Activated naive CD8-positive, alpha-beta T cell treated with anti-CD3 and anti-CD28 coated beads, Interleukin-2, amount 10 ng/mL, durations not matched to agents 7 days and 5 days (primary cell): ENCODE measurements at places on chromosomes 2 and 18. TPM values are rescaled to one million over a fixed set of nuclear protein-coding genes. Genes with fewer than 3 reads are reported as not detected.

PAIP2B gene
- 4.2 TPM for total RNA-seq

SPATA3 gene
- total RNA-seq, result not detected

IHH gene
- not detected for total RNA-seq

LANCL1 gene
- total RNA-seq, result 37.2 TPM

SH3RF3 gene
- 0.31 TPM for total RNA-seq

ESPNL gene
- total RNA-seq, result 0.09 TPM

PLGLB2 gene
- total RNA-seq, result 2.4 TPM

POTEF gene
- not detected for total RNA-seq

GKN2 gene
- not detected for total RNA-seq

NPPC gene
- 0.89 TPM for total RNA-seq

AQP12B gene
- total RNA-seq, result not detected

CYP27A1 gene
- total RNA-seq, result 4.7 TPM

TCF23 gene
- total RNA-seq, result not detected

MC2R gene
- not detected for total RNA-seq

CPLX4 gene
- not detected for total RNA-seq

CRYBA2 gene
- total RNA-seq, result not detected

MEIS1 gene
- not detected for total RNA-seq

KCNG2 gene
- total RNA-seq, result not detected

IL18RAP gene
- total RNA-seq, result 16.7 TPM
